ENCODE measurements at places on chromosomes 12 and 14.

DNA sequence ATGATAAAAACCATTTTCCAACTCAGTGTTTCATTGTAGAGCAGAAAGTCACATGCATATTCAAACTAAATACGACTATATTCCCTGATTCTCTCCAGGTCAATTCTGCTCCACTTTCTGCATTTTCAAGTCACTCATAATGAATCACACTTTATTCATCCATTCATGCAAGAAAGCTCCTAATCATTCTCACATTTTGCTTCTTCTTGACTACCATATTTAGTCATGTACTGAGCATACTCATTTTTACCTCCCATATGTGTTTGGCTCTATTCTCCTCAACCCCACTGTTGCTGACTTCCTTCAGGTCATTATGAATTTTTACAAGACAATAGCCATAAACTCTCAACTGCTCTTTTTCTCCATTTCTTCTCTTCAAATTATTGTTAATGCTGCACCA, 43.4 kb upstream of the PIK3C2G start:
- DNase-seq: no peak

DNA sequence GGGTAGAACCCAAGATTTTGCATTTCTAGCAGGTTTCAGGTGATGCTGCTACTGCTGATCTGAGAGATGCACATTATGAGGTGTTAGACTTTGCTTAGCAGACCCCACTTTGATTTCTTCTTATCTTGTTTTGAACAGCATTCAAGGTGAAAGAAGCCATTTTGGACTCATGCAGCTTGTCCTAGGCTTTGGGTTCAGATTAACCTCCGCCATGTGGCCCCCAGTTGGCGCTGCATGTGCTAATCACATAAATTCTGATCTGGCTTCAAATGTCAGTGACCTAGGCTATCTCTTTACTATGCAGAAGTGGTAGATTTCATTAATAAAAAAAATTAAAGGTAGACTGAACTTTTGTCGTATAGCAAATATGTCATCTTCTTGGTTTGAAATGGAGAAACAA, 89.8 kb upstream of the DYRK2 start:
- no peak for DNase-seq

- no peak for DNase-seq
Measured at GRCh38 chr12:93762912-93763553, 85.9 kb downstream of the CRADD start.

GRCh38 chr12:19138956-19139355, 9.4 kb downstream of the PLEKHA5 start:
- DNase-seq: no peak

DNA sequence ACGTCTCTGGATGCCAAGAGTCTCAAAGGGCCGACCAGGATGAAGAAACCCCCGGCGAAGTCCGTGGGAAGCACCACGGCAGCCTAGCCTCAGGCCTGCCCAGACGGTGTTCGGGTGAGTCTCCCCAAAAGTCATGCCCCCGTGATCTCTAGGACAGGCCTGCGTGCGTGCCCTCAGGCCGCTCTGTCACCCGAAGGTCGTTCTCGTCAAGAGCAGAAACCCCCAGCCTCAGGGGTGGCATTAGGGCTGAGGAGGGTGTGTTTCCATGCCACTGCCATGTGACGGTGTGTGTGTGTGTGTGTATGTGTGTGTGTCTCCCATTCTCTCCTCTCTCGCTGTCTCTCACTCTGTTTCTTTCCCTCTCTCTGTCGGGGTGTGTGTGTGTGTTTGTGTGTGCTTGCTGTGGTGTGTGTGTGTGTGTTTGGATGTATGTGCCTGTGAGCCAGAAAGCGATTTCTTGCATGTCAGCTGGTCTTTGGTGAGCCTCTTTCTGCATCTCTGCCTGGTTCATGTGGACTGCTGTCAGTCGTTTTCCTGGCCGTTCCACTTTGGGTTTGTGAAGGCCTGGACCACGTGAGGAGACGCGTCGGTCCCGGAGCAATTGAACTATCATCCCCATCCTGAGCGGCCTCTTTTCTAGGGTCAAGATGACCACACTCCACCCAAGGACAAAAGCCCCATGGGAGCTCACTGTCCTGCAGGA, 772.5 kb upstream of the ALG10B start:
- no peak for DNase-seq

DNA sequence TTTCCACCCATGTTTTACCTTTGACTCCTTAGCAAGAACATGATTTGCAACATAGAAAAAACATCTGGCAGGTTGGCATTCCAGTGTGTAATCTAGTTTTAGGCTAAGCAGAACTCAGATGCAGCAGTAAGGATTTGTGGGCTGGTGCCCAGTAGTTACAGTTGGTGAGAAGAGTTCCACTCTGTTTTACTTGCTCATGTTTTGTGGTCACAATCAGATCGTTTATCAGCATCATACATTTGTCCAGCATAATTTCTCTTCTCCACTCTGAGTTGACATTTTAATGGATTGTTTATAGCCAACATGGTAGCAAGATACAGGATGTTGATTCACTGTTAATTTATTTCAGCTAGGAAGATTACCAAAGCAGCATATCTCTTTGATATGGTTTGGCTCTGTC, 120.0 kb downstream of the PDE6H start:
- DNase-seq: no peak

DNA sequence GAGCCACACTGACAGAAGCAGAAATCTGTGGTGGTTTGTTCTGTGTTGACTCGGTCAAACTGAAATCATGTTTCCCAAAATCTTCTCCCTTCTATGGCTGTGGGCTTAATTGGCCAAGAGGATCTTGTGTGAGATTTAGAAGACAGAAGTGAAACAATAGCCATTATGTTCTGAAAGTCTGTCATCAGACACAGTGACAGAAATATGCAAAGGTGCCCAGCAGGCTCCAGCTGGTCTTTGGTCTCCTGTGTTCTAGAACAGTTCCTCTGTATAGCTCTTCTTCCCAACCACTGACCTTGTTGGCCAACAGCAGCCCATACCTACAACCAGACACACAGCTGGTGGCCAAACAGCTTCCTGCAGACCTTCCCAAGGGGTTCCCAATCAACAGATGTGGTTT, 25.0 kb upstream of the COCH start:
- DNase-seq: no peak

DNA sequence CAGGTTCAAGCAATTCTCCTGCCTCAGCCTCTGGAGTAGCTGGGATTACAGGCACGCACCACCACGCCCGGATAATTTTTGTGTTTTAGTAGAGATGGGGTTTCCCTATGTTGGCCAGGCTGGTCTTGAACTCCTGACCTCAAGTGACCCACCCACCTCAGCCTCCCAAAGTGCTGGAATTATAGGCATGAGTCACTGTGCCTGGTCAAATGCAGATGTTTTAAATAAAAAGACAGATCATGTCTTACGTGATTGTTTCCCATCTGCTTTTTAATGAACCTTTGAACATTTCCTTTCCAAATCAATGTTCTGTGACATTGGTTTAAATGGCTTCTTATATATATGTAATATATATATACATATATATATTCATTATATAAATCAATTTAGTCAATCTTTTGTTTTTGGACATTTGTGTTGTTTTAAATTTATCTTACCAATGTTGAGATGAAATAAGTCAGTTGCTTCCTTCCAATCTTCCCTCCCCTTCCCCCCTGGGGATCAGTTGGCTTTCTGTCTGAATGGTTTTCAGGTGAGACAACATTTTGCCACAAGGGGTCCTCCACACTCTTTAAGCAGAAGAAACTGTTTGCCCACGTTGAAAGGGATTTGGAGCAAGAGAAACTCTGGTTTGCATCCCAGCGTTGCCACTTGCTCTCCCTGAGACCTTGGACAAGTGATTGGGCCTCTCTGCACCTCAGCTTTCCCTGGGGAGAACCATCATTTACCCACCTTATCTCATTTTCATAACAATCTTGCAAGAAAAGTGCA, 47.6 kb upstream of the RBM19 start:
- no peak for DNase-seq

DNA sequence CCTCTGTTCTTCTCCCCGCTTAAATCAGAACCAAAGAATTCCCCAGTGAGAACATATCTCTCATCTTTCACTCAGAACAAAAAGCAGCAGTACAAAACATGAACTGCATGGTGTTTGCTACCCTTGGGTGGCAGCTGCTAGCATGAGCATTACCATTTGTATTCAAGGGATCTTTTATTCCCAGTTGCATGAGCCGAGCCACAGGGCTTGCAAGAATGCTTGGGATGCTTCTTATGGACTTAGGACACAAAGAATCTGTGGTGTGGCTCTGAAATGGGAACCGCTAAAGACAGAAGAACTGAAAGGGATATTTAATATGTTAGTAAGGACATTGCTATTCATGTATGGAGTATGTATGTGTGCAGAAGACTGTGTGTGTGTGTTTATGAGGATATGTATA, 190.6 kb downstream of the TMX1 start:
- DNase-seq: no peak

- DNase-seq: no peak
Measured at GRCh38 chr12:74412606-74413230, 124.9 kb upstream of the ATXN7L3B start.

- DNase-seq: no peak
Measured at GRCh38 chr12:93595351-93595750, 22.9 kb downstream of the SOCS2 start.

GRCh38 chr14:24377657-24378056, 9.7 kb downstream of the NFATC4 start:
- no peak for DNase-seq

- no peak for DNase-seq
Measured at GRCh38 chr12:58368001-58368400, 426.6 kb downstream of the ATP23 start.

- DNase-seq: no peak
Measured at GRCh38 chr12:76055393-76055792, 23.8 kb upstream of the PHLDA1 start.

- no peak for DNase-seq
Measured at GRCh38 chr14:101440496-101440895, 120.8 kb upstream of the DIO3 start.

DNA sequence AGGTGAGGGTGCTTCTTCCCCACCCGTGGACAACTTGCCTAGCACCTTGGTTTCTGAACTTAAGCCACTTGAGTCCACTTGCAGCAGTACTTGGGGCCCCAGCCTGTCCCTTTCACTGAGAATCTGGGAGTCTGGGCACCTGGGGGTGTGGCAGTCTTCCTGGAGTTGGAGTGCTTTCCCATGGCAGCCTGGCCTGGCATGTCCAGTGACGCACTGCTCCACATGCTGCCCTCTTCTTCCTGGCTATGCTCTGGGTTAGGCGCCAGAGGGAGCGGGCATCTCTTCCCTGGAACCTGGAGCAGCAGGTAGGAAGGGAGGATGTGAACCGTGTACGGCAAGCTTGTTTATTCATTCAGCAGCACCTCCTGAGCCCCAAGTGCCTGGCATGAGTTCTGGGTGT, 76.4 kb downstream of the PAPOLA start:
- DNase-seq: no peak

DNA sequence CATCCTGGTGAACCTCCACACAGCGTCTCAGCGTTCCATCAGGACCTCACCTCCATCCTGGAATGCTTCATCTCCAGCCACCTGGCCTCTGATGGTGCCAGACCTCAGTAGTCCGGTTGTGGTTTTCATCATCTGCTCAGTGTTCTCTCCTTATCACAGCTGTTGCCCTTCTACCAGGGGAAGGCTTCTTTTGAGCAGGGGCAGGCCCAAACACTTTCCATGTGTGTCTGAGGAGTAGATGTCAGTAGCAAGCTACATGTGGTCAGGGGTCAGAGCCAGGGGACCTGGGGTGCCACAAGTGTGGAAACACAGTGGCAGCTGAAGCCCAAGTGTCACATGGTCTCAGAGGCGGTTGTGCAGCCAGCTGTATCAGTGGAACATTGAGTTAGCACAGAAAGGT, 30.2 kb upstream of the FGD4 start:
- no peak for DNase-seq

Data from stimulated activated CD4-positive, alpha-beta T cell treated with anti-CD3 and anti-CD28 coated beads, Interleukin-12 subunit alpha, Interleukin-12 subunit beta, amount 100 ng/mL, for 48 hours (primary cell).